ENCODE measurements at places on chromosomes 5 and 9.

- no peak for DNase-seq
These were observed 35.4 kb downstream of the KDM4C start for GRCh38 chr9:6793203-6793602.

DNA sequence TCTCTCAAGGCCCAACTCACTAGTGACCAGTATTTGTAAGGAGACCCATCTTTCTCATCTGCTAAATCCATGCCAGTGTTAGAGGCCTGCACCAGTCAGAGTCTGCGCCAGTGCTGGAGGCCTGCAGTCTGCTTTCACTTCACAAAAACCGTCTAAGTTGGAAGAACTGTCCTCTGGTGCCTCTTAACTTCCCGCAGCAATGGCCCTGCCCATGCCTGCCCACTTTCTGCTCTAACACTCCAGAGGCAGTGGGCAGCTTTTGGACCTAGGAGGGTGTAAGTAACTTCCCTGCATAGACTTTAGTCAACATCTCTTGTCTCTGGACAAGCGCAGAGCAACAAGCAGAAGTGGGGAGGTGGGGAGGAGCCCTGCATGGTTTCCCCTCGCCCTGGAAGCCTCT lies 152.9 kb downstream of the AUH start:
- DNase-seq = no peak

- no peak for DNase-seq
These were observed 25.1 kb upstream of the FCN1 start for GRCh38 chr9:134942788-134943184.

DNA sequence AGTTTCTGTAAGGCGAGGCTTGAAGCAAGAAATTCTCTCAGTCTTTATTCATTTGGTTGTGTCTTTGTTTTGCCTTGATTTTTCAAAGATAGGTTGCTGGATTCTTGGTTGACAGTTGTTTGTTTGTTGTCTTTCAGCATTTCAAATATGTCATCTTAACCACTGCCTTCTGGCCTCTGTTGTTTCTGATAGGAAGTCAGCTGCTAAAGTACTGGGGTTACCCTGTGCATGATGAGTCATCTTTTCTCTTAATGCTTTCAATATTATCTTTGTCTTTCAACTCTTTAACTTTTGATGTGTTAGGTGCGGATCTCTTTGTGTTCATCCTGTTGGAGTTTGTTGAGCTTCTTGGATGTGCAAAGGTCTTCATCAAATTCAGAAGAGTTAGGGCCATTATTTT lies 1571.3 kb downstream of the MAT2B start:
- DNase-seq = no peak

GRCh38 chr5:138844812-138845513 lies 30.2 kb downstream of the LRRTM2 start:
- no peak for DNase-seq

GRCh38 chr9:114112778-114113584 lies 13.9 kb upstream of the KIF12 start:
- no peak for DNase-seq

DNA sequence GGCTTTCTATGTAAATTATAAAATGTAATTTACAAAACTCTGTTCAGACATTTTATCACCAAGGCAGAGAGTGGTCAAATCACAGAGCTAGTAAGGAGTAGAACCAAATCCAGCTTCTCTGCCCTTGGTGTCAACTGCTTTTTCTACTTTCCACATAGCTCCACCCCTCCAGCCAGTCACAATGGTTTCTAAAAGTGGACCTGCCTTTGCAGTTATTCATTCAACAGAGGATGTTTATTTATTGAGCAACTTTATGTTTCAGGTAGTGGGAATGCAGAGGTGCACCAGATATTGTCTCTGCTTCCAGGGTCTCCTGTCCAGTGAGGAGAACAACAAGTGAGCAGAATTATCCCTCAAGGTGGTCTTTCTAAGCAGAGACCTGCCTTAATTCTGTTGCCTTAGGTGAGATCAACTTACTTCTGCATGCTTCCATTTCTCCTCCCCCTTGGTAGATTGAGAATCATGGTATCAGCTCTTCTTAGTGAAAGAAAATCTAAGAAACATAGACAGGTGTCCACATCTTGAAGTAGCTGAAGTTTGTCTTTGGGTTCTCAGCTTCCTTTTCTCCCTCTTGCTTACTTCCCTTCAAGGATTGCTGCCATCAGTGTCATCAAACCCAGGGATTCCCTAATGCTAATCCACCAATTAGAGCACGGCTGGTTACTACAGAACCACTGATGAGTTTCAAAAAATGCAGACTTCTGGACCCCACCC lies 17.2 kb upstream of the PDCD1LG2 start:
- DNase-seq = no peak

GRCh38 chr5:14810282-14810681 lies 61.3 kb downstream of the ANKH start:
- no peak for DNase-seq
